ENCODE measurements at places on chromosomes 5 and 9.

DNA sequence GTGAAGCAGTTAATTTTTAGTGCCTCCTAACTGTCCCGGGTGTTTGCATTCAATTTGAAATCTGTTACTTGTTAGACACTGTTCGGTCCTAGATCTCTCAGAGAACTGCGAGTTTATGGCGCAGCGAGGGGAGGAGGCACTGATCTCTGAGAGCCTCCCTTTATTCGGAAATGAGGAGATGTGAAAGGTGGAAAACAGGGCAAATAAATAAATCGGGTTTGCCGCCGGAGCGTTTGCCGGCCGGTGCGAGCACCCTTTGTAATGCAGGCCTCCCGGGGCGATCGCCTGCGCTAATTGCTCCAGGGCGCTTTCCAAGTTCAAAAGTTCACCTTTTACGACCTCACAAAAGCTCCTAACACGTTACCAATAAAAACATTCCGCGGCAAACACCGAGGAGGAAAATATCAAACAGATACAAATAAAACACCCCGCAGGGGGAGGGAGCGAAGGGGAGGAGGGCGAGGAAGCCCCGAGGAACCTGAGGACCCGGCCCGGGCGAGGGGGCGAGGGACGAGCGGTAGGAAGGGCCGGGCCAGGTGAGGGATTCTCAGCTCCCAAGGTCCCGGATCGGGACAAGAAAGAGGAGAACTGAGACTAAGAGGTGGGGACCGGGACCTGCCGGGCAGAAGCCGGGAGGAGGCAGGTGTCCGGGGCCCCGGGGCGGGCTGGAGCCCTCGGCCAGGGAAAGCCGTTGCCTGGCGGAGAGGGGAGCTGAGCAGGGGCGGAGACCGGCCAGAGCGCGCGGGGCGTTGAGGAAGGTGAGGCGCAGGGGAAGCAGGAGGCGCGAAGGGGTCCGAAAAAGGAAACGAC, 1.4 kb downstream of the NR6A1 start:
- DNase-seq: no peak

DNA sequence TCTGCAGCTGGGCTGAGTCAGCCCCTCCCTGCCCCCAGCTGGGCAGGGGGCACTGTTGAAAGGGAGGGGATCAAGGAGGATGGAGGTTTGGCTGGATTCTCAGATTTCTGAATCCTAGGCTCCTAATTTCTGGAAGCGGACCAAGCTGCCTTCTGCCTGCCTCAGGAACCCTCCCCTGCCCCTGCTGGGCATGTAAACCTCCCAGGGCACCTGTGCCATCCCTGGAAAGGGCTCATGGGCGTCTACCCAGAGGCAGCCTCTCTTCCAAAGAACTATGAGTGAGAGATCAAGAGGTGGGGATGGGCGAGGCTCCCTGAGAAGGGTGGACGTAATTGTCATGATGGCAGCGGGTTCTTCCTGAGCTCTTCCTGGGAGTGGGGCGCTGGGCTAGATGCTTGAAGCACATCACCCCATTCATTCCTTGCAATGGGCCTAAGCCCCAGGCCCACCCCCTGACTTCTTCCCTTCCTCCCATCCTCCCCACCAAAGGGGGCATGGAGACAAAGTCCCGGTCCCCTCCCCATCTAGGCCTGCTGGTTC, 21.6 kb downstream of the CSF1R start:
- no peak for DNase-seq

GRCh38 chr5:150734579-150735384, 24.0 kb downstream of the DCTN4 start:
- no peak for DNase-seq

DNA sequence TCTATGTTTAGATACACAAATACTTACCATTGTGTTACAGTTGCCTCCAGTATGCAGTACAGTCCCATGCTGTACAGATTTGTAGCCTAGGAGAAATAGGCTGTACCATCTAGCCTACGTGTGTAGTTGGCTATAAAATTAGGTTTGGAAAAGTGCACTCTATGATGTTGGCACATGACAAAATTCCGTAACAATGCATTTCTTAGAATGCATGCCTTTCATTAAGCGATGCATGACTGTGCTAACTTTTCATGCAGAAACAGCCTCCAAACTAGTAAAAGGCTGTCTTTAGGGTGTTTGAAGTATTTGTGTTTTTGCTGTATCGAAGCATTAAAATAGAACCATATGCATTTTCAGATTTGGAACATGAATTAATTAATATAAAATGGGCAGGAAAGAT, 157.9 kb downstream of the RMI1 start:
- no peak for DNase-seq

DNA sequence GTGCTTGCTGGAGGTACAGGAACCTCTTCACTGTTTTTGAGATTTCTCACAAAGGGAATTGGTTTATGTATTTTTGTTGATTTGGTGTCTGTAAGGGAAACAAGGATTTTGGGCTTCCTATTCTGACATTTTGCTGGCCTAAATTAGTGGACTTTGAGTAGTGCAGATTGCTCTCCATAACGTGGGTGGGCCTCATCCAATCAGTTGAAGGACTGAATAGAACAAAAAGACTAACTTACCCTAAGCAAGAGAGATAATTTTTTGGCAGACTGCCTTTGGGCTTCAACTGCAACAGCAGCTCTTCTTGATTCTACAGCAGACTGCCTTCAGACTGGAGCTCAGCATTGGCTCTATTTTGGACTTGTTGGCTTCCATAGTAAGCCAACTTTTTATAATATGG, 93.2 kb downstream of the MSX2 start:
- no peak for DNase-seq

DNA sequence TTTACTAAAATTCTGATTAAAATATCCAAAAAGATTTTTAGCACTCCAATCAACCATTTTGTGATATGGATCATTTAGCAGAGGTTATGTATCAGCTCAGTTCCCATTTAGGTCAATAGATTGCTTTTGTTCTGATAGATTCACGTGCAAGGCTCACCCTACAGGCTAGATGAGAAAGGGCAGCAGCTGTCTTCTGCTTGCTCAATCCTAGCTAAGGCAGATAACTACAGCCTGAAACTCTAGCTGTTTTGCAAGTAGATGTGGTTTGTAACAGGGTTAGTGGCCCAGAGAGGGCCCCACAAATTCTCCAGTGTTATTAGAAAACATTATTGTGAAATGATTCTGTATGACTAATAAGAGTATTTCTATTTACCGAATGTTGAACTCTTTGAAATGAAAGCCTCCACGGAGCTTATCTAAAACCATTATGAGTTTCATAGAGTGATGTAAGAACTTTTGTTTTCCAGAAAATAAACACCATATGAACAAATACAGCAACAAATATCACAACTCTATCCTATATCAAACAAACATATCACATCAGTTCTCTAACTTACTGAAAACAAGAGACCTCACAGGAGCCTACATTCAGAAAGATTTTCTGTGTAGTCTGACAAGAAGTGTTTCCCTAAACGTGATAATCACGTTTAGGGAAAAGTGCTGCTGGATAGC, 841.9 kb upstream of the ACO1 start:
- DNase-seq: no peak

DNA sequence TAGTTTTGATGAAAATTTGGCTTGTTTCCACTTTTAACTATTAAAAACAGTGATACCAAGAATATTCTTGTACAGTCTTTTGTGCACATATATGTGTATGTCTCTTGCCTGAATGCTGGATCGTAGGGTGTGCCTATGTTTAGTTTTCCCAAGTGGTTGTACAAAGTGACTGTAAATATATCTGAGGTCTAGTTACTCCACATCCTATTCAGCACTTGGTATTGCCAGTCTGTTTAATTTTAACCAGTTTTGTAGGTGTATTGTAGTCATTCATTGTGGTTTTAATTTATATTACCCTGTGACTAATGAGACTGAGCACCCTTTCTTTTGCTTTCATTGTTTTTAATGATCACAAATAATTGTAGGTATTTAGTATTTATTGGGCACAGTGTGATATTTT, 17.8 kb downstream of the RCL1 start:
- no peak for DNase-seq

DNA sequence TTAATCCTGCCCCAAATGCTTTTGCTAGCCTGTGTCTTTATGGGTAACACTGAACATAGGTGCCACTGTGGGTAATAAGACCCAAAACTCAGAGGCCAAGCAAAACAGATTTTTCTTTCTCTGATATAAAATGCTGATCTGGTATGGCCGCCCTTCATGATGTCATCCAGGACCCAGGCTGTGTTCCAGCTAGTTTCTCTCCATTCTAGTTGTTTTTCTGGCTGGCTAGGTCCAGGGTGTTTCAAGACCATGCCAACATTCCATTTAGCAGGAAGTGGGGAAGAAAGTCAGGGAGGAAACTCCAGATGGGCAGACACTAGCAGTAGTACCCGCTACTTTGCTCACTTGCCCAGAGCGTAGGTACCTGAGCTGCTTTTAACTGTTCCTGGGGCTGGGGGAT, 183.9 kb upstream of the OTULINL start:
- DNase-seq: no peak

- no peak for DNase-seq
Measured at GRCh38 chr5:122835681-122836080, 9.7 kb upstream of the SNX24 start.

- no peak for DNase-seq
Measured at GRCh38 chr5:60636644-60637043, 63.3 kb downstream of the DEPDC1B start.

- no peak for DNase-seq
Measured at GRCh38 chr9:81028504-81028903, 660.8 kb downstream of the TLE1 start.

DNA sequence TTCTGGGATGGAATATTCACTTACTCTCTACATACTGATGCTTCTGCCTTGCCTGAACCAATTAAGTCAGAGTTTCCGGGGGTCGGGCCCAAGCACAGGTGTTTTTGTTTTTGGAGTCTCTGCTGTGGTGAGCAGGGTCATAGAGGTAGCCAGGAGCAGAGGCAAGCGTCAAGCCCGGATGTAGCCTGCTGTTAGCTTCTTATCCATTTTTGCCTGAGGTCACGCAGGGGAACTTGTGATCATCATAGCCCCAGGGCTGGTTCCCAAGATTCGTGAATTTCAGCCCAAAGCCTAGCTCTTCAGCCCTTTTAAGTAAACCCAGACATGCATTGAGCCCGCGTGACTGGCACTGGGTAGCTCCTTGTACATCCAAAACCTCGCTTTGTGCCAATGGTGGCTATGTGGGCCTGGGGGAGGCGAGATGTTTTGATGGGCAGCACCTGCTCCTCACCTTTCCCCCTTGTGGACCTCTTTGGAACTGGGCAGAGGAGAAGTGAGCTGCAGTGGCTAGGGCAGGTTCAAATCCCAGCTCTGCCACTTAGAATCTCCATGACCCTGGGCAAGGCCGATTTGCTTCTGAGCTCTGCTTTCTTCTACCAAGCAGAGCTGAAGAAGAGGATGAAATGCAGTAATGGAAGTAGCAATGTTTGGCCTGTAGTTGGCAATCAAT, 33.7 kb downstream of the FGF18 start:
- DNase-seq: no peak

GRCh38 chr5:16592255-16592654, 24.5 kb downstream of the RETREG1 start:
- no peak for DNase-seq

GRCh38 chr5:88085462-88085861, 183.2 kb downstream of the TMEM161B start:
- DNase-seq: no peak

DNA sequence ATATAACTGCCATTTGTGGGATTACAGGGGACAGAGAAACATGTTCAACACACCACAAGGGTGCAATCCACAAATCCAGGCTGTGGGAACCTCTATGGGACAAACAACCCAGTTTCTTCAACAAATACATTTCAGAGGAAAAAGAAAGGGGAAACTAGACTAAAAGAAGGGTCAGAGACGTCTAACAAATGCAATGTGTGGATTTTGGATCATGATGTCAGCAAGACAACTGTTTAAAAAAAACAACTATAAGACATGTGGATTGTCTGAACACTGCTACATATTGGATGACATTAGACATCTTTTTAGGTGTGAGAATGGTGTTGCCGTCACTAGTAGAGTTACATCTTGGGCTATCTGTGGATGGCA, 3.9 kb upstream of the RALGDS start:
- no peak for DNase-seq

DNA sequence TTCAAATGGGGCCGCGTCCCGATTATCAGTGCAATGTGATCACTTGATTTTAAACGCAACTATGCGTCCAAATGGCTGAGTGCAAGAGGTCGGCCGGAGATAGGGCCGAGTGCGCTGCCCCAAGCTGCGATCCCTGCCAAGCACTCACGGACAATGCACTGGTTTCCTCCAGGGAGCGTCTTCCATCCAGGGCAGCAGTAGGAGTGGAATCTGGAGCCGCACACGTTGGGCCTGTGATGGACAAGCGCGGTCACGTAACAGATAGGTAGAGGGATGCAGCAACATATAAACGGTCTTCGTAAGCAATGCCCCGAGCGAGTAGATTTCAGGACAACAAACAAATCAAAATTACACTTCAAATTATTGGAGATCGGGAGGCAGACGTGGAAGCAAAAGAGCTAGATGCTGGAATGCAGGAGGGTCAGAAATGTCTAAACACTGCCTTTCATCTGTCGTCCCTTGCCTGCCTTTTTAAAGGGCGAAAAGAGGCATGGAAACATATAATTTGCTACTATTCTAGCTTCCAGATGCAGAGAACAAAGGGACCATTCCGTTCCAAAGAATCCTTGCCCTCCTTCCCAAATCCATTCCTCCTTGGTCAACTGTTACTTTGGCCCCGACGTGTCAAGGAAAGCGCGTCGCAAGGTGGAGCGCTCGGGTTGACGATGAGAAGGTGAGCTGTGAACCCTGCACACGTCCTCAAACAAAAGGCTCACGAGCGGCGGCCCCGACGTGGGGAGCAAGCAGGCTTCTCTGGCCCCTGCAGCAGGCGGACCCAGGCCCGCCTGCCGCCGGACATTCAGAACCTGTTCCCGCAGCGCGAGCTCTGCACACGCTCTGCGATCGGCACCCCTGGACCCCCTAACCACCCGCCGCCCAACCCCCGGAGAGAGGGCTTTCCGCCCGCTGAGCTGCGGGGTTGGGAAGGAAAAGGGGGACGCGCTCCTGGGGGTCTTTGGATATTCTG, 1.5 kb downstream of the FBN2 start:
- no peak for DNase-seq

Measured in NCI-H1048 (cell line).